ENCODE measurements at places on chromosomes 7 and 10.

GRCh38 chr10:86391236-86391840, 24.7 kb upstream of the GRID1 start:
- DNase-seq = no peak

DNA sequence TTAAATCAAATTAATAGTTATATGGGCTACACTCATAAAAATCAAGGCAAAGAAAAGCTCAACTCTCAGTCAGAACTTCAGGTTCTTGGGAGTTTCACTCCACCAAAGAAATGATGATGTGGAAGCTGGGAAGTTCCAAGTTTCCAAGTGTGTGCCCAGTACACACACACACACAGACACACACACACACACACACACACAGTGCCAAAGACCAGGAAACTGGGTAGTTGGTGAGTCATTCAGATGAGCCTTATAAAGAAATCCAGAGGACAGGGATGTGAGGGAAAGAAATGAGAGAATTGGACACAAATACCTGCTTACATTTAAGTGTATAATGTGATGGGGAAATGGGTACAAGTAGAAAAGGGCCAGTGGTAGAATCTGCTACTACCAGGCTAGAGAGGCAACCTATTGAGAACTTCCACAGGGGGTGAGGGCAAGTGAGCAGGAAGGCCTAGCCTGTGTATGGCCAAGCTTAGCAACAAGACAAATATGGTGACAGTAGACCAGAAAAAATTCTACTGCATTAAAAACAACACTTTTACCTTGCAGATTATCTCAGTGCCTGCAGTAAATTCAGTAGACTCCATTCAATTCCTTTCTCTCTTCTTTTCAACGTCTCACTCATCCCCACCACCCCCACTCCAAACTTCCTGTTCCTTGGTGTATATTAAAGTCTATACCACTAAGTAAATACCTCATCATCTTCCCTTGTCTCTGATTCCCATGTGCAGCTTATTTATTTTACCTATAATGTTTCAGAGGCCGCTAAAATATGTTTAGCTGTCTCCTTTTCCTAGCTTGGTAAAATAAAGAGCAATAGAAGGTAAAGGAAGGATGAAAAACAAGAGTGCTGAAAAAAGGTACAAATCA, 95.0 kb downstream of the CABCOCO1 start:
- peak; percentile 77 for DNase-seq

- DNase-seq = peak; percentile 99
Observed at GRCh38 chr10:79399223-79399831, 46.1 kb downstream of the ZCCHC24 start.

- peak; percentile 83 for DNase-seq
Observed at GRCh38 chr10:91190388-91190870, 30.0 kb upstream of the PCGF5 start.

GRCh38 chr7:73921623-73922528, 60.9 kb downstream of the TMEM270 start:
- no peak for DNase-seq
